Stimulated activated CD4-positive, alpha-beta T cell treated with anti-CD3 and anti-CD28 coated beads, Interleukin-1b, Interleukin-23, amount 100 ng/mL, for 1 hour (primary cell): ENCODE measurements at places on chromosomes 4 and X.

DNA sequence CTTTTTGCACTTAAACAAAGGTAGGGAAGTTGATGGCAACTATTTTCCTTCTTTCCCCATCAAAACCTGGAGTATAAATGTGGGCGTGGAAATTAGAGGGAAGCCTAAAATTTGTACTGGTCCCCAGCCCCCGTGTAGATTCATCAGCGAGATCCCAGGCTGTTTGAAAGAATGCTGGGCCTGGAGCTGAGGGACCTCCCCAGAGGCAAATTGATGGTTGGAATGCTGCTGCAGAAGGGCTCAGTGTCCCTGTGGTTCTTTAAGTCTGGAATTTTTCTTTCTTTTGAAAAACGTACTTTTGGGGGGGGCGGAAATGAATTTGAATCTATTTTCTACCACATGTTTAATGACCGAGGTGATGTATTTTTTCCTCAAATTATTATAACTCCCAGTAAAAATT is 197.2 kb downstream of the CBR4 start:
- DNase-seq, result no peak

DNA sequence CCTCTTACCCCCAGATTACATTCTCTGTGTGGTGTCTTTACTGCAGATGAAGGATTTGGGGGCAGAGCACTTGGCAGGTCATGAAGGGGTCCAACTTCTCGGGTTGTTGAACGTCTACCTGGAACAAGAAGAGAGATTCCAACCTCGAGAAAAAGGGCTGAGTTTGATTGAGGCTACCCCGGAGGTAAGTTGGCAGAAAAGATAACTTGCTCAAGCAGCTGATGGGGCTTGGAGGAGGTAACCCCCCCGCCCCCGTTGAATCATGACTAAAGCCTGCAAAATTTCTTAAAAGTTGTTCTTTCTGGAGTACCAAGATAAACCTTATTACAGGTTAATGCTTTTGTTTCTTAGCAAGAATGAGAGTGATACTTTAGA is 1.5 kb downstream of the CCNG2 start:
- DNase-seq, result no peak

DNA sequence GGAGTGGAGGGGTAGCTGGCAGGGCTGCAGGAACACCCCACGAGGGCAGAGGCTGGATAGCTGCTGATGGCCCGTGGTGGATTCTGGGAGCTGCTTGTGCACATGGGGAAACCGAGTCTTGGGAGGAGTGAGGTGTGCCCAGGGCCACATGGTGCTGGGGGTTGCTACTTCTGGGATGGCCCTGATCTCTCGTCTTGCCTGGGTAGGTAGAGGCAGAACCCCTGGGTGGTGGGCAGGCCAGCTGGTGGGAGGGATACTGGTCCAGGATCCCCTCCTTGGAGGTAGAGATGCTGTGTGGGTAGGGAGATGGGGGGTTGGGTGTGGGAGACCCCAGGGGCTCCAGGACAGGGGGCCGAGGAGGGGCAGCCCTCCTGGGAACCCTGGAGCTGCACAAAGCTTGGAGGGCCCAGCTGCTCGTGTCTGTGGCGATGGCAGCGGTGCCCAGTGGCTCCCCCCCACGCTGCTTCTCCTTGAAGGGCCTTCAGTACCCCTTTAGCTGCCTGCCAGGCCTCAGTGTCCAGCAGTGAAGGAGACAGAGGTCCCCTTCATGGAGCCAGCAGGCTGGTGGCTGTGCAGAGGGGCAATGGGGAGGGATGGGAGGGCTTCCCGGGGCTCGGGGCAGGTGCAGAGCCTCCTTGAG is 3.2 kb downstream of the NAT8L start:
- no peak for DNase-seq

- DNase-seq, result no peak
These were observed 356.8 kb downstream of the BMPR1B start for GRCh38 chr4:95114521-95114920.

DNA sequence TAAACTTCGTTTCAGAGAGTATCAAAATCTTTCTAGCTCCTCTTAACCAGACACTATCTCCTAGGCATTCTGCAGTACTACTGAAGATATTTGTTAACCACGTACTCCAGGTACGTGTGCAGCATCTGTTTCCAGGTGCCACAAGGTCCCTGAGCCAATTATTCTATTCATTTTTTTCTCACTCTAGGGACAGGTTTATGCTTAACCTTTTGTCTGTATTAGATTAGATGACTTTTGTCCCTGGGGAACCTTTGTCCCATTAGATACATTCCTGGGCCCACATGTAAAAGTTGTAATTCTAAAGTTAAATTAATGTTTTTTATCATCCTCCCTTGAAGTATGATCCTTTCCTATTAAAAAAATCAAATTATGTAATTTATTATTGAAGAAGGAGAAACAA is 16.5 kb downstream of the ELOVL6 start:
- no peak for DNase-seq

DNA sequence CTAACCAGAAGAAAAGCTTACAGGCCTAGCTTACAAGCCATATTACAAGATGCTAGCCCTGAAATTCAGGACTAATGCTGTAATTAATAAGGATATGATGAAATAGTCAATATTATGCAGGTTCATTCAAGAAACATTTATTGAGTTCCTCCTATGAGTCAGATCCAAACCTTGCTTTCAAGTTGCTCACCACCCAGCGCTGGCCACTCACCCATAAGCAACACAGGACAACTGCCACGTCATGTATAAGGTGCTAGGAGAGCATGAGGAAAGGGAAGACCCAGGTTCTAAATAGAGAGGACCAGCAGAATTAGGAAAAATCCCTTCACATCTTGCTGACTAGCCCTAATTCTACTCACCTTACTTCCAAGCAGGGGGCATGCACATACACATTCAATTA is 23.3 kb downstream of the MAML3 start:
- DNase-seq, result no peak

- no peak for DNase-seq
These were observed 183.4 kb downstream of the PPP3CA start for GRCh38 chr4:101163936-101164335.

DNA sequence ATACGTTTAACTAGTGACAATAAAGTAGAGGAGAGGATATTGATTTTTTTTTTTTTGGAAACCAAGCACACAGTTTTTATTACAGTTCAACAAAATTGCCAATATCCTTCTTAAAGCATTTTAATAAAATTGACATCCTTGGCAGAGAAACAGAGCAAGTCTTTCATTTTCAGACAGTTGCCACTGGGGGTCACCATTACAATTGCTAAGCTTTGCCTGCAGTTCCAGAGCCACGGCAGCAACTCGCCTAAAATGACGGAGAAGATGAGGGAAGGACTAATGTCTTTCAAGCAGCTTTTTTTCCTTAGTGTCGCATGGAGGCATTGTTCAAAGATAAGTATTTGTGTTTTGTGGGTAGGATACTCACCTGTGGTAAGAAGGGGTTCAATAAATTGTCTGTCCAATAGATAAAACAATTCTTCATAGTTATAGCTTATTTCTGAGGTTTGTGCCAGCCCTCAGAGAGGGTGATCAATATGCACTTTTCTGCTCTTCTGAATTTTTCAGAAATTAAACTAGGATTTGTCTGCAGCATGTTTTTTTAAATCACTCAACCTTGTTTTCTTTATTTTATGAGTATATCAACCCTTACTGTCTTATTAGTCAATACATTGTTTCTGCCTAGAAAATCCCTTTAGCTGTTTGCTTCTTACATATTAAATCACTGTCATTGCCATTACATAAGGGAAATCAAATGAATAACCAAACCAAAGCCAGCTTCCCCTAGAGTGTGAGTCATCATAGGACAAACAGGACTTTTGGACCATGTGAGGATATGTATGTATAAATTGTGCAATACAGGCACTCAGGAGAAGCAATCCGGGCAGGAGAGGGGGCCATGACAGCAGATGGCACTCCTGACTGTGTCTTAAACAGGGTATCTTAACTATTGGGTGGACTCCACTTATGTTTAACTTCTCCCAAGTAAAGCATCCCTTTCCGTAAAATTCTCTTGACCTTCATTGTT is 508.1 kb upstream of the ARX start:
- no peak for DNase-seq

DNA sequence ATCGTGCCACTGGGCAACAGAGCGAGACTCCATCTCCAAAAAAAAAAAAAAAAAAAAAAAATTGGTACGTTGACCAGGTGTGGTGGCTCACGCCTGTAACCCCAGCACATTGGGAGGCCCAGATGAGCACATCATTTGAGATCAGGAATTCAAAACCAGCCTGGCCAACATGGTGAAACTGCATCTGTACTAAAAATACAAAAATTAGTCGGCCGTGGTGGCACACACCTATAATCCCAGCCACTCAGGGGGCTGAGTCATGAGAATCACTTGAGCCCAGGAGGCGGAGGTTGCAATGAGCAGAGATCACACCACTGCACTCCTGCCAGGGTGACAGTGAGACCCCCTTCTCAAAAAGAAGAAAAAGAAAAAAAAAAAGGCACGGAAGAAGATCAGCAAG is 24.5 kb downstream of the RBMX start:
- no peak for DNase-seq

GRCh38 chr4:184416913-184417734 is 57.2 kb downstream of the IRF2 start:
- DNase-seq, result no peak

GRCh38 chr4:16235209-16235608 is 8.9 kb upstream of the TAPT1 start:
- no peak for DNase-seq

GRCh38 chr4:85864259-85865205 is 389.6 kb downstream of the ARHGAP24 start:
- no peak for DNase-seq

GRCh38 chr4:173121076-173121561 is 47.5 kb upstream of the GALNT7 start:
- no peak for DNase-seq

GRCh38 chr4:101227715-101228114 is 119.6 kb downstream of the PPP3CA start:
- no peak for DNase-seq

DNA sequence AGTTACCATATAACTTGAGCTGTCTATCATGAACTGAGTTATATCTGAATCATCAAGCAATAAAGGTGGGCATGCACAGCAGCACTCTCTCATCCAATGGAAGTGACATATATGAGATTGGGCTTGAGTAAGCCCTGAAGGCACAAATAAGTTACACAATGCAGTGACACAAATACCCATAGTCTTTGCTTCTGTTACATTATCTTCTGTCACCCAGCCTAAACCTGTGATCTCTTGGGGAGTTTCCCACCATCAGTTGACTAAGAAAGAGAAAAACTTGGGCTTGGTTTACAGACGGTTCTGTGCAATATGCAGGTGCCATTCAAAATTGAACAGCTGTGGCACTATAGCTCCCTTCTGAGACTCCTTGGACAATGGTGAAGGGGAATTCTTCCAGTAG is 138.8 kb upstream of the IL15 start:
- no peak for DNase-seq

GRCh38 chr4:152000518-152000917 is 239.7 kb upstream of the GATB start:
- DNase-seq, result no peak

DNA sequence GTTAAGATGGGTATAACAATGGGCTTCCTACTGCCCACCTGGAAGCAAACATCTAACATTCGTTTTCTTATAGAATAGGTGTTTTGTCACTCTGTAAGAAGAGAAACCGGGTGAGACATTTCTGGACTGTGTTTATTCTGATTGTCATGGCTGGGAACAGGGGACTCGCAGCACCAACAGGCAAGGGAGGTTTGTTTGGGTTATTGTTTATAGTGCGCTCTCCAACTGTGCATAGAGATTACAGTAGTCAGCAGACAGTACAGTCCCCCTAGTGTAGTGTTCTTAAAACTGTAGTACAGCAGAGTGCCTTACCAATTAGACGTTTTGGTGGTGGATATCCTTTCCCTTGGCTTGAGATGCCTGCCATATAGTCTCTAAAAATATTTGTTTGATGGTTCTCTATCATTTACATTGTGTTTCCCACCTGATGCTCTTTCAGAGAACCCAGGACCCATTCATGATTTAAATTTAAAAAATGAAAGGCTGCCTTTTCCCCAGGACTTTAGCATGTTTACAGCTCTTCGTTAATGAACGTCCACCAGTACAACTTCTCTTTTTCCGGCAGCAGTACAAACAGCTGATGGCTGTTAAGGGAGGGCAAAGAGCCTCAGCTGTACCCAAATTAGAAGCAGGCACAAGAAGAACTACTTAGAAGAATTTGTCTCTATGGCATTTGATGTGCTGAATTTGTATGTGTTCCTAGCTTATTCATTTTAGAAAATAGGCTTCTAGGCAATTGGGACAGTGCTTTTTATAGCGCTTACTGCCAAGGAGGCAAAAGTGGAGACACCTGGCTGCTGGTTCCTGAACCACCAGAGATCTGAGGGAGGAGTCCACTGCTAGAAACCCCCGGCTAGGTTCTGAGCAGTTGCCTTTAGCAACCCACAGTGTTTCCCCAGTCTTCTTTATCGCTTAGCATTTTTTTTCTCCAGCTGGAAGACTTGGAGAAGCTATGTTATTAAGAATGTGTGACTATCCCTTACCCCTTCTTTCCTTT is 1.0 kb upstream of the RNF150 start:
- DNase-seq, result no peak

GRCh38 chr4:67660418-67660817 is 40.5 kb downstream of the UBA6 start:
- DNase-seq, result no peak

- DNase-seq, result no peak
These were observed 836.9 kb downstream of the SH3BGRL start for GRCh38 chrX:82038793-82039192.

- DNase-seq, result no peak
These were observed 36.0 kb upstream of the GYPA start for GRCh38 chr4:144176476-144176875.

DNA sequence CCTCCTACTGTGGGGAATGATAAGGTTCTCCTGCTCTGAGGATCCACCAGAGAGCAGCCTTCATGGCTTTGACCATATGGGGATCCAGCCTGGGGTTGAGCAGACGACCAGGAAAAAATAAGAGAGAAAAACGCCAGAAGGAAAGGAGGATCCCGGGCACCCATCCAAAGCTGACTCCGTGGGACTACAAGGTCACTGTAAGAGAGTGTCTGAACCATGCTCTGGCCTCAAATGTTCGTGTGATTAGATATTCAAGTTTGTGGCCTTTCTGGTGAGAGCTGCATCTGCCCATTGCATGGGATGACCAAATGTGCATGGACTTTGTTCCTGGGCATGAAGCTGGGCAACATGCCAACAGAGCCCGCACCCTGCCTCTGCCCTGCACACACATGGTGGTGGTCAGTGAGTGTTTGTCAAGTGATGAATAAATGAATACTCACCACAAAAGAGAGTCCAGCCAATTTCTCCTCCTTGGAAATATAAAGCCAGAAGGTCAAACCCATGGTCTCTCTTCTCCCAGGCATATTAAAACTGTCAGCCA is 346.0 kb upstream of the GATB start:
- DNase-seq, result no peak

- no peak for DNase-seq
These were observed 188.9 kb downstream of the CAMK2D start for GRCh38 chr4:113572620-113573019.

GRCh38 chr4:153890761-153891160 is 101.9 kb upstream of the SFRP2 start:
- no peak for DNase-seq

DNA sequence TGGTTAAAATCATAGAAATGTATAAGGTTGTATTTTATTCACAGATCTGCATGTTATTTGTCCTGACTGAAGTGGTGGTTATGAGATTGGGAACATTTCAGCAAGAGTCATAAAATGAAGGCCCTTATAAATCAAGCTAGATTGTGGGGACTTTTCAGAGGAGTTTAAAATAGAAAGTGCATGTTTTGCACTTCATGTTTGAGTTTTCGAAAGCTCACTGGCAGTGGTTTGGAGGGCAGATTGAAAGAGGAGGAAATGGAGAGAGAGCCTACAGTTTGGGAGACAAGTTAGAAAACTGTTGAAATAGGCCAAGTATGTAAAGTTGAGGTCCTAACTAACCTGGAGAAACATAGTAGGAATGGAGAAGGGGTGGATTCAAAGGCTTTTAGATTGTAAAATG is 124.9 kb downstream of the KDM6A start:
- no peak for DNase-seq
